ENCODE measurements at places on chromosomes 12 and 14. TPM values are rescaled to one million over a fixed set of nuclear protein-coding genes. Genes with fewer than 3 reads are reported as not detected.

The DYNC1H1 gene
- 1,266 TPM for total RNA-seq

The INHBC gene
- total RNA-seq, result not detected

The LHX5 gene
- total RNA-seq, result not detected

The LIN52 gene
- 18.5 TPM for total RNA-seq

The KRT84 gene
- total RNA-seq, result 0.25 TPM

The DENR gene
- total RNA-seq, result 50.2 TPM

The TESPA1 gene
- total RNA-seq, result 147 TPM

Measured in dorsolateral prefrontal cortex (tissue), 122 donors.